Ascending aorta (tissue), 2 donors: ENCODE measurements at places on chromosomes 13 and 19.

DNA sequence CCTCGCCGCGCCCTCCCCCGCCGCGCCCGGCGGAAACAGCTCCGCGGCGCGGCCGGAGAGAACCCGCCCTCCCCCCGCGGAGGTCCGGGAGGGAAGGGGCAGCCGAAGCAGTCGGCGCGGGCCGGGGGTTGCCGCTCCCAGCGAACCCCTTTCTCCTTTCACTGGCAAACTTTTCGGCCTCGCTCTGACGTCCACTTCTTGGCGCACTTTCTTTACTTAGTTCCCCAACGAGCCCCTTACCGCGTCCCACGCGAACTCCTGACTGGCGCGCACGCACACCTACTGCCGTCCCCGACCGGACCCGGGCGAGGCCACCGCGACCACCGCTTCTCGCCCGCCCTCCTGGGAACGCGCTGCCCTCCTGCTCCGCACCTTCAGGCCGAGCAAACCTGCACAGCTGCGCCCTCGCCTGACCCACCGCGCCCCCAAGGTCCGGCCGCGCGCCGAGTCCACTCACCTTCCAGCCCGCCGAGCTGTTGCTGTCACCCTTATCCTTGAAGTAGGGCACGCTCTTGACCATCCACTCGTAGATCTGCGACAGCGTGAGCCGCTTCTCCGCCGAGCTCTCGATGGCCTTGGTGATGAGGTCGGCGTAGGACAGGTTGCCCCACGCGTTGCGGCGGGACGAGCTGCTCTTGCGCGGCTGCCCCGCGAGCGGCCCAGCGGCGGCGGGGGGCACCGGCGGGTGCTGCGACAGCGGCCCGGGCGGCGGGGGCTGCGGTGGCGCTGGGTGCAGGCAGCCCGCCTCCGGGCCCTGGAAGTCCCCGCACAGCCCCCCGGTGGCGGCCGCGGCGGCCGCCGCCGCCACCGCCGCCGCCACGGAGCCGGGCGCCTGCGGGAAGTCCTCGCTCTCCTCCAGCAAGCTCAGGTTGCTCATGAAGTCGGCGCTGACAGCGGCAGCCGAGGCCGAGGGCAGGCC lies 1.1 kb downstream of the FOXO1 start:
- no peak for DNase-seq

DNA sequence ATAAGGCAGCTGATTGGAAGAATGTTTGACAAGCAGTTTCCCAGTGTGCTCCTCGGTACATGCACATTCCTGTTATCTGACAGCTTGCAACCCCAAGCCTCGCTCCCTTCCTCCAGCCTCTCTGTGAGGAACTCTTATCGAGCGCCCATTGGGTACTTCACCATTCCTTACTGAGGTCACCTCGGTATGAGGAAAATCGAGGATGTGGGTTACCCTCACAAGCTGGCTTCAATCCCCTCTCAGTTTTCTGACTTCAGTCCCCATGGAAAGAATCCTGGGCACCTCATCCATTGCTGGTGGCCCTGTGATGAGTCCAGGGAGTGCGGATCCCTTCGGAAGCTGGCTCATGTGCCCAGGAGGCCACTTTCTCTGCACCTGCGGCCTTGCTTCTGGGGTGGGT lies 17.3 kb downstream of the TEX29 start:
- DNase-seq: peak; percentile 4

GRCh38 chr13:79896851-79897250 lies 415.9 kb downstream of the NDFIP2 start:
- DNase-seq: no peak

GRCh38 chr19:2305452-2306280 lies 2.3 kb downstream of the LINGO3 start:
- no peak for DNase-seq

GRCh38 chr19:17775991-17776803 lies 18.7 kb upstream of the B3GNT3 start:
- DNase-seq: no peak

DNA sequence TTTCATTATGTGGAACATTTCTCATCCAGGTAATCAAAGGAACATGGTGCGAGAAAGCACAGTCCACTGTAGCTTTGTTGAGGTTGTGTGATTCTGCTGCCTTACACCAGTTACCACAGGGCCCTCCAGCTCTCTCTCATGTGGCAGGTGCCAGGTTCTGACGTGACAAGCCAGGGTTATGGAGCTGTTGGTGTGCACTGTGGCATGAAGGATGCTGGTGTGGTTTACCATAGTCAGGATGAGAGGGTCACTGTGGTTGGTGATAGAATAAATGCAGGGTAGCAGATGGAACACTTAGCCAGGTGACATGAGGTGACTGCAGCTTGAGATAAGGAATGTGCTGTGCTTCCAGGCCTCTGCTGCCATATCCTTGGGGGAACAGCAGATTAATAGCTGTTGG lies 7.4 kb downstream of the ZNF223 start:
- DNase-seq: no peak

DNA sequence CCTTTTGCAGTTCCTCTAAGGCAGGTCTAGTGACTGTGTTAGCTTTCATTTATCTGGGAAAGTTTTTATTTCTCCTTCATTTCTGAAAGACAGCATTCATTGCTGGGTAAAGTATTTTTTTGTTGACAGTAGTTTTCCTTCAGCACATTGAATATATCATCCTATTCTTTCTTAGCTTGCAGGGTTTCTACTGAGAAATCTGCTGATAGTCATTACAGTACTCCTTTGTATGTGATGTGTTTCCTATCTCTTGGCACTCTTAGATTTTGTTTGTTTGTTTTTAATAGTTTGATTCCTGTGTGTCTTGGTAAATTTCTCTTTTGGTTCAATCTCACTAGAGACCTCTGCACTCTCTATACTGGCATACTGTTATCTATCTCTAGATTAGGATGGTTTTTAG lies 1667.9 kb downstream of the SLITRK1 start:
- DNase-seq: no peak

GRCh38 chr13:74662905-74663304 lies 528.7 kb upstream of the KLF12 start:
- DNase-seq: no peak

- DNase-seq: no peak
These were observed 12.2 kb upstream of the SAMD1 start for GRCh38 chr19:14102756-14103155.

DNA sequence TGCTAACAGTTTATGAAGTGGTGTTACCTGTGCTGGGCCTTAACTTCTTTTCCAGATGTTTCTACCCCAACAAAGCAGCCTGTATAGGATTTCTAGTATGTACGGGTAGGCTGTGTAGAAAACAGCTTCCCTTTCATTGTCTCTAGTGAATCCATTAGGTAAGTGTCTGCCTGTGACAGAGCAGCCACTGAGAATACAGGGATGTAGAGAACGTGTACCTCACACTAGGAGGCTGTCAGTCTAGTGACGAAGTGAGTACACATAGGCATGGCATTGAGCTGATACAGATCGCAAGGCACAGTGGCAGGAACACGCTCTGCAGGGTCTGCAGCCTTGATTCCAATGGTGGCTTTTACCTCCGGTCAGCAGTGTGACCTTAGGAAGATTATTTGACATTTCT lies 117.7 kb downstream of the SHISA2 start:
- DNase-seq: no peak

DNA sequence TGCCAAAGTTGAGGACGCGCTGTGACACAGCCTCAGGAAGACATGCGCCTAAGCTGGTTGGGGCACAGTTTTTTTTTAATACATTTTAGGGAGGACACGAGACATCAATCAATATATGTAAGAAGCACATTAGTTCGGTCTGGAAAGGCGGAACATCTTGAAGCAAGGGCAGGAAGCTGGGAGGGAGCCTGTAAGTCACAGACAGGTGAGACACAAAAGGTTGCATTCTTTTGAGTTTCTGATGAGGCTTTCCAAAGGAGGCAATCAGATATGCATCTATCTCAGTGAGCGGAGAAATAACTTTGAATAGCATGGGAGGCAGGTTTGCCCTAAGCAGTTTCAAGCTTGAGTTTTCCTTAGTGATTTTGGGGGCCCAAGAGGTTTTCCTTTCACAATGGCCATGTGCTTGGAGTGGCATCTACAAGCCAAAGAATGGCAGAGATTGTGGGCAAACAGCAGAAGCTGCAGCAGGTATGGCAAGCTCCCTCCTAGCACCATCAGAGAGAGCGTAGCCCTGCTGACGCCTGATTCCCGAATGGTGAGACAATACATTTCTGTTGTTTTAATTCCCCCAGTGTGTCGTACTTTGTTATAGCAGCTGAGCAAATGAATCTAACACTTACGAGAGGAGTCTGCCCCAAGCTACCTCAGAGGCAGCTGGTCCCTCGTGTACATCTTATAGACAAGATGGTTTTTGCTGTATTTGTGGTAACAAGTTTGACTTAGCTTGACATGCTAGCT lies 99.5 kb upstream of the TMTC4 start:
- DNase-seq: no peak

DNA sequence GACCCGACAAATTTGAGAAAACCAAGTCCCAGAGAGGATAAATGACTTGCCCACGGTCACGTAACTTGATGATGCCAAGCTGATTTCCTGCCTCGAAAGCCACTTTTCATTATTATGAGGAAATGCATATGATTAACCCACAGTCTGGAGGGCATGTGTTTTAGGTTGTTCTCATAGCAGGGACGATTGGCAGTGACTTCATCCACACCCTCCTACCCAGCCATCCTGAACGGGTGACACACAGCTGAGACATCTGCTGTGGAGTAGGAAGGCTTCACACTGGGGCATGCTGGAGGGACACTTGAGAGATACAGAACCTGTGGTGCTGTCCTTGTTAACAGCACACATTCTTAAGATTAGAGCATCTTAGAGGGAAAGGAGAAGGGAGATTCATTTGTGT lies 65.4 kb upstream of the WDFY2 start:
- DNase-seq: no peak
